Purkinje cell (primary cell): ENCODE measurements at places on chromosomes 5 and 9. TPM values are rescaled to one million over a fixed set of nuclear protein-coding genes. Genes with fewer than 3 reads are reported as not detected.

The SCGB3A2 gene
- not detected in 2 replicates for polyA plus RNA-seq

The ROR2 gene
- not detected in 2 replicates for polyA plus RNA-seq

The NR4A3 gene
- polyA plus RNA-seq, result 0.76 and 3.0 TPM in 2 replicates

The LOX gene
- 30.8 and 46.4 TPM in 2 replicates for polyA plus RNA-seq

The ANKRD20A1 gene
- polyA plus RNA-seq, result 3.3 and 19.0 TPM in 2 replicates

The PIP5K1B gene
- 45.2 and 47.0 TPM in 2 replicates for polyA plus RNA-seq

The UBE2QL1 gene
- polyA plus RNA-seq, result 32.3 and 36.3 TPM in 2 replicates

The SH3PXD2B gene
- polyA plus RNA-seq, result 1.0 and 1.6 TPM in 2 replicates

The SLC36A3 gene
- polyA plus RNA-seq, result not detected in 2 replicates

The TMEM174 gene
- not detected in 2 replicates for polyA plus RNA-seq

The MARVELD2 gene
- polyA plus RNA-seq, result 0.66 TPM in 1 of 2 replicates, not detected in the other
